Activated T-cell treated with anti-CD3 and anti-CD28 coated beads, Interleukin-2, amount 50 U/mL, for 4 hours (primary cell): ENCODE measurements at places on chromosomes 1 and 21. TPM values are rescaled to one million over a fixed set of nuclear protein-coding genes. Genes with fewer than 3 reads are reported as not detected.

DNA sequence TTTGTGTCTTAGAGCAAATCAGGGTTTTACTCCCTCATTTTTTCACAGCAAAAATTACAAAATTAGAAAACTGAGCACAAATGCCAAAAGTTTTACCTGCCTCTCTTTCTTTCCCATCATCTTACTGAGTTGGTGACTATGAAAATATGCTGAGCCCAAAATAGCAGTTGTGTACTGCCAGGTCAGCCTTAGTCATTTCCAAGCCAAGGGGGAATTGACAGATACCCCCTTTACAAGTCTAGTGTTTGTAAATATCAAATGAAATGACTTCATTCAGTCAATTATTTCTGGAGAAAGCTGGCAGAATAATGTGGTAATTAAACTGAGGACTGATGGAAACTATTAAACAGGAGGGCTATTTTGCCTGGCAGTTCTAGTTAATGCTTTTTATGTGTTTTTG is 11.4 kb upstream of the GORAB start:
- no peak for DNase-seq

The CBR3 gene
- total RNA-seq, result 6.7 TPM

- DNase-seq, result peak; percentile 48
These were observed at the start of gene CCDC18 for GRCh38 chr1:93180723-93181613. Gene CCDC18, plus strand, starts transcription at chr1:93180724. Its CDS starts 2,638 bp downstream, at chr1:93183362.

The PLA2G2F gene
- total RNA-seq, result not detected

DNA sequence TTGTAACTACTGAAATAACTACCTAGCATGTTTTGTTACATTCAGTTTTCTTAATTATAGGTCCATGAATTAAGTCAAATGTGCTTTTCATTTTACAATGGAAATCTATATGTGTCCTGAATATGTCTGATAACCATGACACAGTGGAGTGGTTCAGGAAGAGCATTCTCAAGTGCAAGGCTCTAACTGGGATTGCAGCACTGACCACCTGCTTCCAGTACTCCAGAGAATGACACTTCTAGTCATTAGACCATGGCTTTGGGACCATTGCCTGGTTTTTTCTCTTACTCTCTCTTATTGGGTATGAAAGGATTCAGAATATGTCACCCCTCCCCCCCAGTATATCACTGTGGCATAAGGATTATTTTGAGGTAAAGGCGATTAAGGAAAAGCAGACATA is 204.9 kb upstream of the CACYBP start:
- DNase-seq, result no peak

DNA sequence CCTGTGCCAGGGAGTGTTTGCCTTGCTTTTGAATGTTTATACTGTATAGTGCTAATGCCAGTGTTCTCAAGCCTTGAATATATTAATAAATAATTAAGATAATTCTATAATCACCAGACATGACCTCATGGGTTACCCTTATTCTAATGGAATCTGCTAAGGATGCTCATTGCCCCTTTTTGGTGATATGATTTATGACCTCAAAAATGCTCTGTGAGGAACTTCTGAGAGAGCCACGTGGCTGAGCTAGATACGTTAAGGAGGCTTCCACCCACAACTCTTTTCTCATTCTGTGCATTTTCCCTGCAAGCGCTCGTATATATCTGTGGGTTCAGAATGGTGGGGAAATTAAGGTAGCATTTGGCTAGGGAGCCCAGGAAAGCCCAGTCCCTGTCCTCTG is 19.6 kb upstream of the SLC30A1 start:
- no peak for DNase-seq

GRCh38 chr1:94329986-94330385 is 88.2 kb upstream of the ABCD3 start:
- DNase-seq, result no peak
